ENCODE measurements at places on chromosomes 3 and 15. TPM values are rescaled to one million over a fixed set of nuclear protein-coding genes. Genes with fewer than 3 reads are reported as not detected.

Gene TTC21A
- 1.3 TPM for total RNA-seq

Gene MAP6D1
- 4.8 TPM for total RNA-seq

Gene SEMA6D
- 7.6 TPM for total RNA-seq

GRCh38 chr3:156614642-156615511, 59.5 kb upstream of the TIPARP start:
- DNase-seq = no peak
